ENCODE measurements at places on chromosomes 16 and 17.

- peak; percentile 59 for DNase-seq
Measured at GRCh38 chr17:49434821-49435670, 20.4 kb upstream of the PHB1 start.

GRCh38 chr17:56819030-56819429 is 14.7 kb downstream of the C17orf67 start:
- DNase-seq, result no peak

DNA sequence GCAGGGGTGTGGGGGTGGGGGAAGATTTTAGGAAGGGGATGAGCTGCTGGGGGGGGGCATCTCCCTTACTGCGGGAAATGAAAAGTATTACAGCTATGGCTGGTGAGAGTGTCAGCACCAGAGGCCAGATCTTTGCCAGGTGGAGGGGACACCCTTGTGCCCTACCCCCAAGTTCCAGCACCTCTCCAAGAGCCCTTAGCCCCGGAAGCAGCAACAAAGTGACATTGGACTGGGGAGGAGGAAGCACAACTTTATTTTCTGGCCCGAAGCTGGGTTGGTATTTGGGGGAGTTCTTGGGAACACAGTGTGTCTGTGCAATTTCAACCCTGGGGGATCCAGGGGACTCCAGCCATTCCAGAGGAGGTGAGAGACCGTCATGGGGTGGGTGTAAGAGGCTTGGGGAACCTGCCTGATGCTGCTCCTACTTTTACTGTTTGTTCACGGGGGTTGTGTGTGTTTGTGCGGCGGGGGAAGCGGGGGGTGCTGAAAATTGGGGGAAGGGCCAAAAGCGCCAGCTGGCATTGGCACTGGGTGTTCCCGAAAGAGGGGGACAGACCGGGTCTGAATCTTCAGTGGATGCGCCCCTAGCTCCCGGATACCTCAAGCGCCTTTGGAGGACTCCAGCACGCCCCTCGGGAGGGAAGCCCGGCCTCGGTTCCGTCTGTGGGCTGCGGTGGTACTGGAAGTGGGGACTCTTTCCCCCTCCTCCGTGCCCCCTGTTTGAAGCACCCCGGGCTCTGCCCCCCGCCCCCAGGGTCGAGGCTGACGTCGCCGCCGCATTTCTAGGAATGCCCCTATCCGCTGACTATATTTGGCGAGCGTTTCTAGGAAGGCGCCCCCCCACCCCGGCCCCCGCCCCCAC is 230.3 kb downstream of the MRTFB start:
- DNase-seq, result no peak

DNA sequence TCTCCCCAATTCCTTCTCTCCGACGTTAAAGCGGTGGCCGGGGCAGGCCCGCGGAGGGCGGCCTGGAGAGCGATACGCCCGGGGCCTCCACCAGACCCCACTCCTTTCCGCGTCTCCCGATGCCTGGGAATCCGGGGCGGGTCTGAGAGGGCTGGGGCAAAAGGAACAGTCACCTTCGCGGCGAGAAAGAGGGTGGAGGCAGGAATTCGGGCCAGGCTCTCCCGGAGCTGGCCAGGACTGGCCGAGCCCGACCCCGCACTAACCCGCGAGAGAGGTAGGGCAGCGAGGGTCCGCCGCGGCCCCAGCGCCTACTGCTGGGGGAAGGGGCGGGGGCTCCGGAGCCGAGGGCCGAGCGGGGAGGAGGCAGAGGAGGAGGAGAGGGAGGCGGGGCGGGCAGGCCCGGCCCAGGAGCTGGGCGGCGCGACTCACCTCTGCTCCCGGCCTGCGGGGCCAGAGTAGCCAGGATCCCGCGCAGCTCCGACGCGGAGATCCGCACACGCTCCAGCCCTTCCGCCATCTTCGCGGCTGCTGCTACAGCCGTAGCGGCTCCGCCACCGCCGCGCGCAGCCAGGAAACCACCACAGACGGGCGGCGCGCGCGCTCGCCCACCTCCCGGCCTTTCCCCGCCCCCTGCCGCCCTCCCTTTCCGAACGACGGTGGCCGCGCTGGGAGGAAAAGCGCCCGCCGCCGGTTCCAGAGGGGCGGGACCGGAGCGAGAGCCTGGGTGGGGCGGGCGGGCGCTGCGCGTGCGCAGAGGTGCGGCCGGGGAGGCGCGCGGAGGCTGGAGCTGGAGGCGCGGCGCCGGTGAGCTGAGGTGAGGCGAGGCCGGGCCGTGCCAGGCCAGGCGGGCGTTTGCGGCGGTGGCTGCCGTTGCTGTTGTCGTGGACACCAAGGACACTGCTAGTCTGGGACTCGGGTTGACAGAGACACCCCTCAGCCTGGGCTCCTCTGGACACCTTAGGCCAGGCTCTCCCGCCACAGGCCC is at the start of the genes SMG6 and SRR:
Gene SMG6, minus strand, starts transcription at position 582 of the 985 bp plus-strand sequence. Its CDS starts 65 bp downstream, at position 517.
Gene SRR, plus strand, starts transcription at position 747 of the 985 bp plus-strand sequence. CDS start 11,611 bp downstream, outside the sequence.
- DNase-seq, result peak; percentile 95

GRCh38 chr16:49757559-49758069 is 98.3 kb downstream of the ZNF423 start:
- no peak for DNase-seq
